ENCODE measurements at places on chromosomes 1 and 21. TPM values are rescaled to one million over a fixed set of nuclear protein-coding genes. Genes with fewer than 3 reads are reported as not detected.

Gene TMEM50A
- 97.6 TPM for total RNA-seq

Gene GCSAML
- total RNA-seq: 0.26 TPM

Gene KCND3
- not detected for total RNA-seq

- DNase-seq: no peak
Observed at GRCh38 chr1:208027861-208028260, 116.9 kb upstream of the CD34 start.

DNA sequence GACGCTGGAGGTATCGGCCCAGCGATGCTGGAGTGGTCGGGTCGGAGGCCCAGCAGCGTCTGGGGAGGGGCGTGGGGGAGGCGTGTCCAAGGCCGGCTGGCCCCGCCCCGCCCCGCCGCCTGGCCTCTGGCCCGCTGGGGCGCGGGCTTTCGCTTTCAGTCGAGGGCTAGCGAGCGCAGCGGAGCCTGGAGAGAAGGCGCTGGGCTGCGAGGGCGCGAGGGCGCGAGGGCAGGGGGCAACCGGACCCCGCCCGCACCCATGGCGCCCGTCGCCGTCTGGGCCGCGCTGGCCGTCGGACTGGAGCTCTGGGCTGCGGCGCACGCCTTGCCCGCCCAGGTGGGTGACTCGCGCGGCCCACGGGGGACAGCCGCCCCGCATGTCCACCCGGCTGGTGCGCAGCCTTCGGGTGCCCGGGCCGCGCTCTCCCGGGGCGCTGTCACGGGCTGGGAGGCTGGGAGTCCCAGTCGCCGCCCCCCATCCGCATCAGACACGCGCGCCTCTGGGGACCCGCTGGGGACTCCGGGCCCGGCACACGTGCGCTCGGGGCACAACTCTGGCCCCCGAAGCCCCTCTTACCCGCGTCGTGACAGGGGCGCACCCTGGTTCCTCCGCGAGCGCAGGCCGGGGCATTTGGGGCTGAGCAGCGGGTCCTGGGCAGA, at the start of gene TNFRSF1B:
TSS of gene TNFRSF1B (plus strand) at position 158 of the 659 bp plus-strand sequence. CDS start at position 259, 101 bp downstream.
- DNase-seq: peak; percentile 42

- DNase-seq: no peak
Observed at GRCh38 chr1:19455353-19455752, 30.0 kb downstream of the CAPZB start.

GRCh38 chr1:61338899-61339298, 256.5 kb downstream of the NFIA start:
- no peak for DNase-seq

Measured in T-cell (primary cell).